ENCODE measurements at places on chromosomes 5 and 9.

DNA sequence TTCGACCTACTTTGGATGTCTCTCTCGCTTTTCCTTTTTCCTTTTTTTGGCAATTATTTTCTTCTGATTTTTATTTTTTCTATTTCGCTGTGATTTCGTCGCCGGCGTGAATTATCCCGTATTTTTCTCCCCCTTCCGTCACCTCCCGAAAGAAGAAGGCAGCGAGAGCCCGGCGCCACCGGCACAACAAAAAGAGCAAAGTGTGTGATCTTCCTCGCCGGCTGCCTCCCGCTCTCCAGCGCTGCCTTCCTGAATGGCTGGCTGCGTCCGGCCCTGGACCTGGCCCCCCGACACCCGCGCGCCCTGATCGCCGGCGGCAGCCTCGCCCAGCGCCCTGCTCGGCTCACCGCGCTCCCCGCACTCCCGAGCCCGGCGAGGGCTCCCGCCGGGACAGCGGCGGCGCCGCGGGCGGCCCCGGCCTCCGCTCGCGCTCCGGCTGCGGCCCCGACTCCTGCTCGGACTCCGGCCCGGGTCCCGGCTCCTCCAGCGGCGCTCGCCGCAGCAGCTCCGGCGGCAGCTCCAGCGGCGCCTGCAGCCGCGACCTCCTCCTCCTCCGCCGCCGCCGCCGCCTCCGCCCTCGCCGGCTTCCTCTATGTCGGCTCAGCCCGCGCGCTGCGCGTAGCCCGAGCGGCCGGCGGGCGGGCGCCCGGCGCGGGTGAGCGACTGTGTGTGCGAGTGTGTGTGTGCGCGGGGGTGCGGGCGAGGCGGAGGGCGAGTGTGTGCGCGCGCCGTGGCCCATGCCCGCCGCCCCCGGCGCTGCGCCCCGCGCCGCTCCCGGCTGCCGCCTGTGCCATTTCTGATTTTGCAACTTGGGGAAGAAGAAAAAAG is 960 bp downstream of the NR2F1 start:
- DNase-seq: peak; percentile 55

DNA sequence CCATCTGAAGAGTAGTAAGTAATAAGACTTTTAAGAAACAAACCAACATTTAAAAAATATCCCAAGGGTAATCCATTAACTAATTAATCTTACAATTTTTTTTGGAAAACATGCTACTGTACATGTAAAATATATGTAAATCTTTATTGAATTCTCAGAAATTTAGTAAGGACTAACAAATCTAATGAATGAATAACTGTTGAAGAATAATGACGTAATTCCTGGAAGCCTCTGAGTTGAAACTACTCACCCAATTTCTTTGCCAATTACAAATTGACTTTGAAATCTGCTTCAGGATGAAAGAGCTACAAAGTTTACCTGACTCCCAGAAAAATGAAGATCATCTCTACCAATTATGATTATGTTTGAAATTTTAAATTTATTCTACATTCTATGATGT is 21.1 kb downstream of the FBN2 start:
- no peak for DNase-seq

GRCh38 chr9:35844628-35845270 is 15.7 kb downstream of the TMEM8B start:
- DNase-seq: no peak

DNA sequence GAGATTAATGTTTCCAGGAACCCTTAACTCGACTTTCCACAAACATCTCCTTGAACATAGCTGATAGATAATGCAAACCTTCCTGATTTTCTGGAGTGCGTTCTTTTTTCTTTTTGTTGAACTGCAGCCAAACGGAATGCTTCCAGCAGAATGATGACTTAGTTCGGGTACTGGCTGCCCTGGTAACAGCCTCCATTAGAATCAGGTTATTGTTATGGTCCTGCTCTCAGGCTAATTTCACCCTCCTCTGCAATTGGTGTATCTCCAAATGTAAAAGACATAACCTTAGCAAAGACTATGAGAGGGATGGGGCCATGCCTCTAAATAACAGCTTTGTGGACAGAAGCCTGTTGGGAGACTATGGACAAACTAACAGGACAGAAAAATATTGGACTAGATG is 116.5 kb downstream of the PDE4D start:
- no peak for DNase-seq

DNA sequence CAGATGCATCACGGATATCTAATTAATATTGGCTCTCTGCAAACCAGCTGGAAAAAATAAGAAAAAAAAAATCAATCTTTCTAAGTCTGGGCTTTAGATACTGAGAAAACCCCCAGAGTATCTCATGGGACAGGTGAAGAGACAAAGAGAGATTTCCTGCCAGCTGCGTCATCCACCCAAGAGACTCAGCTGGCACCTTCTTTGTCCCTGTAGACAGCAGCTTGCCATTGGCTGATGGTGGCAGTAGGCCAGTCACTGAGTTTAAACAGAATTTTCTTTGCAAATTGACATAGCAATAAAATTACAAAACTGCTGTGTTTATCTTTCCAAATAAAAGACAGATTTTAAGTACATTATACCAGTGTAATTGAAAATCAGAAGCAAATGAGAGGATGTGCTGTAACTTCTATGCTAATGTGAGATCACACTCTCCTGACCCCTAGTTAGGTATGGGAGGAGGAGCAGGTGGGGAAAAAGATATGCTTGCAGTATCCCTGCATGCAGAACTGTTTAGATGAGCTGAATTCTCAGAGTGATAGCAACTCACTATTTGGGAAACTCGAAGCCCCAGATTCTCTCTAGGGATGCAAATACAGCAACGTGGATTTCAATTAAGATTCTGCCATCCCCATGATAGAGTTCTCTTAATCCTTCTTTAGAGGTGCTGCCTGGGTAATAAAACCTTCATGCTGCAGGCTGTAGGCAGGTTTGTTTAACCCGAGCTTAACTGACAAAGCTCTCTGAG is 72.2 kb downstream of the NMUR2 start:
- DNase-seq: peak; percentile 90

DNA sequence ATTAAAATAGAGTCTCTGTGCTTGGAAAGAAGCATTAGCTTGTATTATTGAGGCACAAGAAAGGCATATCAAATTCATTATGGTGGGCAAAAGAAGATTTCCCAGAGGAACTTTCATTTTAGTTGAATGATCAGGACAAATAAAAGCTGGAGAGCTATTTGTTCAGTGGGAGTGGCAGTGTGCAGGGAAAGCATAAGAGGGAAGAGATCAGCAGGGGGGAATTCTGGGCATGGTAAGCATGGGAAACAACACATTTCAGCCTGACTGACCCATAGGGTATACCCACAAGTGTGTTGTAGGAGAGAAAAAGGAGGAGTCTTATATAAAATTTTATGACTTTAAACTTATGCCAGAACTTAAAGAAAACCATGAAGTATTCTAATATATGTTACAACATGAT is 167.7 kb upstream of the RASA1 start:
- DNase-seq: no peak
